ENCODE measurements at places on chromosomes 16 and 17. TPM values are rescaled to one million over a fixed set of nuclear protein-coding genes. Genes with fewer than 3 reads are reported as not detected.

Gene TMEM204
- 36.5 TPM for total RNA-seq

Gene PSME3IP1
- total RNA-seq: 56.1 TPM

Gene RASD1
- total RNA-seq: 40.3 TPM

Gene KRTAP4-4
- not detected for total RNA-seq

Gene ALOX15B
- total RNA-seq: 0.48 TPM

Gene CCDC92B
- total RNA-seq: 0.23 TPM

Gene TBC1D3H
- not detected for total RNA-seq

Gene STAC2
- total RNA-seq: 0.71 TPM

Gene RND2
- 1.9 TPM for total RNA-seq

Gene C16orf89
- 32.3 TPM for total RNA-seq

Gene KAT2A
- total RNA-seq: 19.1 TPM

Gene IL21R
- 0.24 TPM for total RNA-seq

Gene CACNG1
- not detected for total RNA-seq

All from posterior vena cava (tissue), 2 donors.